Esophagus squamous epithelium (tissue), 5 donors: ENCODE measurements at places on chromosomes 13 and 19.
A peak's percentile ranks its signal among the peaks of the same experiment; 100 is the strongest.

DNA sequence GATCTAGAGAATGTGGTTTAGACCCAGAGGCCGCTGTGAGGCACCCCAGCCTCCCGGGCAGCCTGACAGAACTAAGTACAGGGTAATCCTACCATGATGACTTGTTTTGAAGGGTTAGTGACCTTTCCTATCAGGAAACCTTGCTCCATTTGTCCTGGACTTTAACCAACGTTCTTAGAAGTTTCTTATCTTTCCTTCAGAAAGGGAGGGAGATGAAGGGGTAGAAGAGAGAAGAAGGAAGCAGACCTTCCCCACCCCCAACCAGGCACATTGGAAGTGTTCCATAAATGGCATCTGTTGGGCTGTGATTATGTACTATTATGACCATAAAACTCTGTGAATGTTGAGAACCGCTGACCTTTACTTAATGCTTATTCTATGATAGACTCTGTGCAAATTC lies 184.2 kb downstream of the OXGR1 start:
- DNase-seq, result no peak

DNA sequence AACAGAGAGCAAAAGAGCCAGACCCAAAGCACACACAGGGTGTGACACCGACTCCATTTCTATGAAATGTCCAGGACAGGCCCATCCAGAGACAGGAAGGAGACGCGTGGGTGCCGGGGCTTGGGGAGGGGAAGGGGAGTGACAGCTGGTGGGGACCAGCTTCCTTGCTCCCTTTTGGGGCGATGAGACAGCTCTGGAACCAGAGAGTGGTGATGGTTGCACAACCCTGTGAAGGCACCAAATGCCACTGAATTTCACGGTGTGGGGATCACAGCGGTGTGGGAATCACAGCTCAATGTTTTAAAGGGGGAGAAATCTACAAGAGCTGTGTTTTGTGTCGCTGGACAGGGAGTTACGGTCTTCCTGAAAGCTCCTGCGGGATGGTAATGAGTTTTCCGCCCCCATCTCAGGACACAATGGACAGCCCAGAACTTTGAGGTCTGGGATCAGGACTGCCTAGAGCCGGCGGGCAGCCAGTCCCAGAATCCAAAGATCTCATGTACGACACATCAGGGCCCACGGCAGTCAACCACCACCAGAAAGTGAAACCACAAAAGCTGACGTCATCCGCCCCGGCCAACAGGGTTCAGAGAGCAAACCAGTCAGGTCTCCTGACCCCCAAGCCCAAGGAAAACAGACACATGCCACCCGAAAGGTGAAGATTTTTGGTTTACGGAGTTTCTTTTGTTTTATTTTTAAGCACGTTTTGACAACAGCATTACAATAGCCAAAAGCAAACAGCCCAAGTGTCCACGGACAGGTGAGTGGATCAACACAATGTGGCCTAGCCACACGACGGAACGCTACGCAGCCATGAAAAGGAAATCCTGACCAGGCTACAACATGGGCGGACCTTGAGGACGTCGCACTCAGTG lies 7.3 kb downstream of the SGTA start:
- DNase-seq, result peak; percentile 22

DNA sequence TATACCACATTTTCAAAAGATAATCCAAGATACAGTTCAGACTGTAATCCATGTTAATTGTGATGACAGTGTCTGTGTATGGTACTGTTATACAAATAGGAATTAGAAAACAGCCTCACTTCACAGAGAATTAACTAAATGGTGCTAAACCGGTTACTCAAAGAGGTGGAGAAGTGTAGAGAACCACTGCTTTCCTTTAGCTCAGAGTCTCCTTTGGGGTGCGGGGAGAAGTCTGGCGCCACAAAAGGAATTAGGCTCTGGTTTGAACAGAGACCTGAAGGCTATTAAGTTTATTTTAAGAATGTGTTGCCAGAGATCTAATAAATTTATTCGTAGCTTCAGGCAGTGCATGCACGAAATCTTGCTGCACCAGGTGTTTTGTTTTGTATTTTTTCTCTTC lies 65.8 kb downstream of the FREM2 start:
- no peak for DNase-seq

- DNase-seq, result no peak
These were observed 90.8 kb upstream of the SLC10A2 start for GRCh38 chr13:103157016-103157415.

- DNase-seq, result no peak
These were observed 1.2 kb downstream of the EPS15L1 start for GRCh38 chr19:16470541-16470910.

DNA sequence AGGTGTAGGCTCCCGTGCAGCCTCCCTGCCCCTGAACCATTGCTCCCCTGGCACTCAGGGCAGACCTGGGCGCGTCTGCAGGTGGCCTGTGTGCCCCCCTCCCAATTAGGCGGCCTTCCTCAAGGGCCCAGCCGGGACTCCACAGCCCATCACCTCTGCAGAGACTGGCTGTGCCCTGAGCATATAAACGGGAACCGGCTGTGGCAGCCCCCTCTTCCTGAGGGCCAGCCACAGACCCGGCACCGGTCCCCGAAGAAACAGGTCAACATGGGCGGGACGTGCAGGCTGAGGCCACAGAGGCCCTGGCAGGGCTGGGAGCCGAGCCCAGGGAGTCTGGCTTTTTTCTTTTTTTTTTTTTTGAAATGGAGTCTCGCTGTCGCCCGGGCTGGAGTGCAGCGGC lies 12.0 kb downstream of the PIAS4 start:
- no peak for DNase-seq

- no peak for DNase-seq
These were observed 92.7 kb downstream of the LHFPL6 start for GRCh38 chr13:39510316-39510695.

- DNase-seq, result no peak
These were observed 30.2 kb upstream of the TFDP1 start for GRCh38 chr13:113554333-113554700.

DNA sequence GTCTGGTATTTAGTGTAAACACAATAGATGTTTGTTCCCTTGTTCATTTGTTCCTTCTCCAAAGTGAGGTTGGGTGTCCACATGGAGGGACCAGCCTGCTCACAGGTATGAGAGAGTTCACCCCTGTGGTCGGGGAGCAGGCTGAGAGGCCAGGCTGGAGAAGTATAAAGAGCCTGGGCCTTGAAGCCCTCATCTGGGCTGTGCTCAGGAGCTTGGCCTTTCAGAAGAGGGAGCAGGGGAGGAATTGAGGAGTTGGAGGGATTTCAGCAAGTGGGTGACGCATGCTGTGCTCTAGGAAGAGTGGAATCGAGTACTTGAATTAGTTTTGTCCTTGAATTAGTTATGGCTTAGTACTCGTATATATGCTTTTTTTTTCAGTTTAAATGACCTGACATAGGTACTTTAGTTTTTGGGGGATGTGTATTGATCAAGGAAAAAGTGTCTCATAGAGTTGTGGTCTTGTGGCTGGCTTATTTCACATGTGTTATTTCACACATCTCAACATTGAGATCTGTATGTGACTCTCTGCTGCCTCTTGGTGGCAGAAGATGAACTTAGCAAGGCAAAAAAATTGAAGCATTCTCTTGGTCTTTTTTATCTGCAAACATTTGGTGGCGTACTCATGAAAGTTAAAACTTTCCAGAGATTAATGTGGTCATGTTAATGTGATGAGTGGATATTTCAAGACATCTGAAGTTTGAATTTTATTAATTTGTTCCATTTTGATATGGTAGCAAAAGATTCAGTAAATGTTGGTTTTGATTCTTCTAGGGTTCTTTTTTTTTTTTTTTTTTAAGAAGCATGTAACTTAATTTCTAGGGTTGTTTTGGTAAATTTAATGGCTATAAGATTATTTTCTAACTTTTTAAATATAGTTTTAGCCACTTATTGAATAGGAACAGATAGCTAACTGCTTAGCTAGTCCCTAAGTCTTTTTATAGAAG lies 54.3 kb downstream of the SLAIN1 start:
- DNase-seq, result no peak

GRCh38 chr13:46389457-46390451 lies 2.7 kb upstream of the RUBCNL start:
- DNase-seq, result no peak

GRCh38 chr19:518598-519231 lies 11.4 kb downstream of the TPGS1 start:
- DNase-seq, result no peak

- no peak for DNase-seq
These were observed 77.5 kb downstream of the SERP2 start for GRCh38 chr13:44451126-44451525.

GRCh38 chr13:98201984-98202383 lies 24.9 kb upstream of the RNF113B start:
- no peak for DNase-seq

DNA sequence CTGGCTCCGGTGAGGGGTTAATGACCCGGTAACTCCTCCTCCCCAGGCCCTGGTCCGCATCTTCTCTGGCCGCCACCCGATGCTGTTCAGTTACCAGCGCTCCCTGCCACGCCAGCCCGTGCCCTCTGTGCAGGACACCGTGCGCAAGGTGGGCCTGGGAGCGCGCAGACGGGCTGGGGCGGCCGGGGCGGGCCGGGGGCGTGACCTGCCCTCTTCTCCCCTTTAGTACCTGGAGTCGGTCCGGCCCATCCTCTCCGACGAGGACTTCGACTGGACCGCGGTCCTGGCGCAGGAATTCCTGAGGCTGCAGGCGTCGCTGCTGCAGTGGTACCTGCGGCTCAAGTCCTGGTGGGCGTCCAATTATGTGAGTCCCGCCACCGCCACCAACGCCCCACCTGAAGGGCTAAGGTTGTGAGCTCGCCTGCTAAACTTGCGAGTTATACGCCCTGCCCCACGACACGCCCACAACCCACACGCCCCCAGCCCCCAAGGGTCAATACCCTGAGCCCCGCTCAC lies 10.4 kb downstream of the CPT1C start:
- DNase-seq, result no peak

DNA sequence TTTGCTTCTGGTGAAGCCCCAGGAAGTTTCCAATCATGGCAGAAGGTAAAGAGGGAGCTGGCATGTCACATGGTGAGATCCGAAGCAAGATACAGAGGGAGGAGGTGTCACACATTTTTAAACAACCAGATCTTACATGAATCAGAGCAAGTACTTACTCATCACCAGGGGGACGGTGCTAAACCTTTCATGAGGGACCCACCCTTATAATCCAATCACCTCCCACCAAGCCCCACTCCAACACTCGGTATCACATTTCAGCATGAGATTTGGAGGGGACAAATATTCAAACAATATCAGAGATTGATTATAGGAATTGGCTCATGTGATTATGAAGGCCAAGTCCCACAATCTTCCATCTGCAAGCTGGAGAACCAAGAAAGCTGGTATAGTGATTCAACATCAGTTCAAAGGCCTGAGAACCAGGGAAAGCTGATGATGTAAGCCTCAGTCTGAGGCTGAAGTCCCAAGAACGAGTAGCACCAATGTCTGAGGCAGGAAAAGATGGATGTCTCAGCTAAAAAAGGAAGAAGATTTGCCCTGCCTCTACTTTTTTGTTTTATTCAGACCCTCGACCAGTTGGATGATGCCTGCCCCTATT lies 58.6 kb upstream of the WDFY2 start:
- no peak for DNase-seq

DNA sequence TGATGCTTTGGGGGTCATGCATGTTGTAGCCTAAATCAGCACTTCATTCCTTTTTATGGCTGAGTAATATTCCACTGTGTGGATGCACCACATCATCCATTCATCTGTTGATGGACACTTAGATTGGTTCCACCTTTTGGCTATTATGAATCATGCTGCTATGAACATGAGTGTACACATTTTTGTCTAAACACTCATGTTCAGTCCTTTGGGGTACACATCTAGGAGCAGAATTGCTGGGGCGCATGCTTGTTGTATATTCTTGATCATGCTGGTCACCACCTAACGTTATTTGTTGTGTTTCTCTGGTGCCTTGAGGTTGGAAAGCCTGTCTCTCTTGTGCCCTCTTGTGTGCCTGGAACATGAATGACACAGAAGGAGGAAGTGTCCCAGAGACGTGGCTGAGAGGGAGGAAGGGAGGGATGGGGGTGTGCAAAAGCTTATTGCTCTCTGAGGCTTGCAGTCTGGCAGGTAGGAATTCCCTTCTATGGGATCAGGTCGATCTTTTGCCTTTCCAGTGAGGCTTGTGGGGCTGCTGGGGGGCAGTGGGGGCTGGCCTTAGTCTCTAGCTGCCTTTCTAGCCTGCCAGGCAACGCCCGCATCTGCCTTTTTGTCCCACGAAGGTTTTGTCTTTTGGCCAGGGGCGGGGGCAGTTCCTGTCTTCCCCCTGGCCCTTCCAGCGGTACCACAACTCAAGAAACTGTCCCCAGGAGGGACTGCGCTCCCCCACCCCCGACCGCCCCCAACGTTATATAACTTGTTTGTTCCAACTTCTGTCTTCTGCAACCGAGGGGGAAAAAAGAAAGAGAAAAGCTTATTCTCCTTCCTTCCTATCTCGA lies 7.6 kb downstream of the KLHL26 start:
- no peak for DNase-seq

- DNase-seq, result no peak
These were observed 4.0 kb upstream of the GRIN3B start for GRCh38 chr19:996051-996838.

GRCh38 chr19:19520989-19521388 lies 5.0 kb downstream of the NDUFA13 start:
- DNase-seq, result no peak

GRCh38 chr19:57103573-57104277 lies 16.1 kb upstream of the USP29 start:
- no peak for DNase-seq

DNA sequence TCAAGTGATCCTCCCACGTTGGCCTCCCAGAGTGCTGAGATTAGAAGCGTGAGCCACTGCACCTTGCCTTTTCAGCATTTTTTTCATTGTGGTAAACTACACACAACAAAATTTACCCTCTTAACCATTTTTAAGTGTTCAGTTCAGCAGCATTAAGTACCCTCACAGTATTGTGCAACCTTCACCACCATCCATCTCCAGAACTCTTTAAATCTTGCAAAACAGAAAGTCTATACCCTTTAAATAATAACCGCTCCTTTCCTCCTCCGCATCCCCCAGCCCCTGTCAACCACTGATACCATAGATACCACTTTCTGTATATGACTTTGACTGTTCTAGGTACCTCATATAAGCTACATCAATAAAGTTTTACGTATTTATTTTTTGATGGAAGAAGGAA lies 20.8 kb upstream of the CASP14 start:
- DNase-seq, result no peak

DNA sequence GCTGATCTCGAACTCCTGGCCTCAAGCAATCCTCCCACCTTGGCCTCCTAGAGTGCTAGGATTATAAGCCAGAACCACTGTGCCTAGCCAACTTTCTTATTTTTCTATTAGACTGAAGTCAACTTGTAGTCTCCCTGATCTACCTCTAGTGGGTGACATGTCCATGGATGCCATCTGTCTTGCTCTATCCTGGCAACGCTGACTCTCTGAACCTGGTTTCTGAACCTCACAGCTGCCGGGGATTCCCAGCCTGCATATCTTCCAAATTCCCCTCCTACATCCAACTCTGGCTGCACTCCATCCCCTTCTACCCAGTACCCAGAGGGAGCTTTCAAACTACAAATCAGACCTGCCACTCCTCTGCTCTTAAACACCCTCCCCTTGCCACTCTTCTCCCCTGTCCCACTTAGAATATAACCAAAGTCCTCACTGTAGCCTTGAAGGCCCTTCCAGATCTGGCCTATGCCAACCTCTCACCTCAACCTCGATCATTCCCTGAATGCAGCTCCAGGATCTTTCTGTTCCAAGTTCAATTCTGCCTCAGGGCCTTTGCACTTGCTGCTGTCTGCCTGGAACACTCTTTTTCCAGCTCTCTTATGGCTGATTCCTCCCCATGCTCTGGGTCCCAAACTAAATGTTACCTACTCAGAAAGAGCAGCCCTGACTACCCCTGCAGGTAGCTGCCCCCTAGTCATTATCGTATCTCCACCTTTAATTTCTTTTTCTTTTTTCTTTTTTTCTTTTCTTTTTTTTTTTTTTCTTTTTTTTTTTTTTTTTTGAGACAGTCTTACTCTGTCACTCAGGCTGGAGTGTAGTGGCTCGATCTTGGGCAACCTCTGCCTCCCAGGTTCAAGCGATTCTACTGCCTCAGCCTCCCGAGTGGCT lies 2.2 kb downstream of the CLIP3 start:
- DNase-seq, result no peak
